ENCODE measurements at places on chromosomes 4 and X.

DNA sequence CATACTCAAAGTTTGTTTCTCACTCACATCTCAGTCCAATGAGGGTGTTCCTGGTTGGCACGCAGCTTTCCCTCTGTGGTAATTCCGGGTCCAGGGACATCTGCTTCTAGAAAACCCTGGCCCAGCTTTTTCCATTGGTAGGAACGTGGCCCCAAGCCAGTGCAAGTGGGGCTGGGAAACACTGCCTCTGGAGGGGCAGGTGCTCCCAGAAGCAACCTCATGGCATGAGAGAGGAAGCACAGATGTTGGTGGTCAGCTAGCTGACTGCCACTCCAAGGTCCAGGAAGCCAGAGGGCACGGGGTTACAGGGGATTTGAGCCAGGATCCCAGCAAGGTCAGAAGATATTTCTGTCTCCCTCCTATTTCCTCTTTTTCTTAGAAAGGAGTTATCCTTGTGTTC lies 47.5 kb downstream of the DCTD start:
- DNase-seq: no peak

- DNase-seq: peak; percentile 45
Measured at GRCh38 chrX:38800981-38801845, at the start of gene MID1IP1. Gene MID1IP1, plus strand, starts transcription at chrX:38801459. Its CDS starts 3,488 bp downstream, at chrX:38804947.

DNA sequence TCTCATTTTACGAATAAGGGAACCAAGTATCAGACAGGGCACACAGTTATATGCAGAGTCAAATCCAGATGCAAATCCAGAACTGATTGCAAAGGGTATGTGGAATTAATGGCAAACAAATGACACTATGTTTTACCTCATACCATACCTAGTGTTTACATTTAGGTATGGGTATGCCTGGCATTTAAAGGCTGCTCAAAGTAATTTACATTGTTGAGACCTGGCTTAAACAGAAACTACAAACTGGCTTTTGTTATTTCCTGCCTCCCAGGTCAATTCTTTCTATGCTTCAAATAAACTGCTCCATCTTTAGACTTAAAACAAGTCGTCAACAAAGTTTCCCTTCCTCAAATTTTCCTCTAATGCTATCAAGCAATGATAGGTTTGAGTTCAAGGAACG lies 33.7 kb downstream of the ANKRD17 start:
- DNase-seq: no peak

GRCh38 chrX:48894891-48895290 lies 2.7 kb downstream of the TIMM17B start:
- DNase-seq: no peak

DNA sequence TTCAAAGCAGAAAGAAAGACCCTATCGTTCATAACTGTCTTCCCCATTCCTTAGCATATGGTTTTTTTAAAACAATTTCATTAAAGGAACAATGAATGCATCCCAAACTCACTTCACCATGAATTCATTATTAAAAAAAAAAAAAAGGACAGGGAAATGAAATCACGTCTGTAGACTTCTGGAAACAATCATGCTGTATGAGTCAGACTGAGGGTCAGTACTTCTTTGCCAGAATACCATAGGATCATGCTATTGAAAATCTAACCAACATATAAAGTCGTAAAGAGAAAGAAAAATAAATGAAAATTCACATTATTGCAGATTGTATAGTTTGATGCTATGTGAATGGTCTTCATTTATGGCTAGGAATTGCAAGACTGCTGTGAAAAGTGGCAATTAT lies 144.4 kb downstream of the PCDH18 start:
- no peak for DNase-seq

DNA sequence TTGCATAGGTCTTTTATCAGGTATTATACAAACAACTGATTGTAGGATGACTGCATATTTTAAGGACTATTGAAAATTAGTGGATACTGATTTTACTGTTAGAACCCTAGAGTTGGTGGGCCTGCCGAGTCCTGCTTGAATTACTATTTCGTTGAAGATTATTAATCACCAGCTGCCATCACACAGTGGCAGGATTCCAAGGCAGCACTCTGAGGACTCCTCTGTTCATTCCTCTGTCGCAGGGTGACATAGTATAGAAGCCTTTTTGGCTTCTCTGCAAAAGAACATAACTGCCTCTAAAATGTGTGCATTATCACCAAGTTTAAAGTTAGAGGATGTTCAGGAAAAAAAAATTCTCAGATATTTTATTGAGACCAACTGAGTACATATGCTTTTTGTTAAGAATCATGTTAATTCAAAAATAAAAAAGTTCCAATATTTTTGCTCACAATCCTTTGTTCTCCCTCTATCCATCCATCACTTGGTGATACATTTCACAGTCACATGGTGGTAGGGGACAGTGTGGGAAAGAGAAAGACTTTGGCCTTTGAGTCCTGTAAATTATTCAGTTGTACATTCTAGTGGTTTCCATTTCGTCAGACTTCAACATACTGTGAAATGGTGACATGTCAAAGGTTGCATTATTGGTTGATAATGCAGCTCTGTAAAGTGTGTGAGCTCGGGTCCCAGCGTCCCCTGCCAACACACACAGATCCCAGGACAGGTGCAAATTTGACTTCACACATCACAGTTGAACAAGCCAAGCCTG lies 332.5 kb downstream of the GRID2 start:
- DNase-seq: no peak

DNA sequence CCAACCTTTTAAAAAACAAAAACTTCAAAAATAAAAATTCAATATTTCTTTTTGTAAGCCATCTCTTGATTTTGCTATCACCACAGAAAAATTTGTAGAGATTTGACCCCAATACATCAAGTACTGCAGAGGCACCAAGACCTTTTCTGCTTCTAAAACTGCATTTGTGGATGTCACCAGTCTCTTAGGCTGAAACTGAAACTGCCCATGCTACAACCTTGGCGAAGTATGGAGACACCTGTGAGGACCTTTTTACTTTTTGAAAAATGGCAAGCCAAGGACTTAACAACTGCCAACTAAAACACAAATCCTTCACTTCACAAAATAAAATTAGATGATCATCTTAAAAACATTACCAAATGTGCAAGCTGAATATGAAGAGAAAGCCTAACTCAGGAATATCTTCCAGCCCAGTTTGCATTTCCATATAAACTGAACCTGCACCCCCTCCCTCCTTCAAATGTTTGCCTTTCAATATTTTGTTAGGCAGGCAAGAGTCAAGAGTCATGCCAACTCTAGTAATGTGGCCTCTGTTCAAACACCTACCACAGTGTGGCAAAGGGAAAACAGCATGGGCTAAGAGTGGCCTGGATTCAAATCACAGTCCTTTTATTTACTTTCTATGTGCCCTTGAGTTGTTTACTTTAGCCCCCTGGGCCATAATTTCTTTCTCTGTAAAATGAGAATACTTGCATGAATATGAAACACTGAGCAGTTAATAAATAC lies 389.4 kb downstream of the OPHN1 start:
- no peak for DNase-seq

- DNase-seq: no peak
Measured at GRCh38 chr4:180745019-180745418, 1498.2 kb upstream of the TENM3 start.

DNA sequence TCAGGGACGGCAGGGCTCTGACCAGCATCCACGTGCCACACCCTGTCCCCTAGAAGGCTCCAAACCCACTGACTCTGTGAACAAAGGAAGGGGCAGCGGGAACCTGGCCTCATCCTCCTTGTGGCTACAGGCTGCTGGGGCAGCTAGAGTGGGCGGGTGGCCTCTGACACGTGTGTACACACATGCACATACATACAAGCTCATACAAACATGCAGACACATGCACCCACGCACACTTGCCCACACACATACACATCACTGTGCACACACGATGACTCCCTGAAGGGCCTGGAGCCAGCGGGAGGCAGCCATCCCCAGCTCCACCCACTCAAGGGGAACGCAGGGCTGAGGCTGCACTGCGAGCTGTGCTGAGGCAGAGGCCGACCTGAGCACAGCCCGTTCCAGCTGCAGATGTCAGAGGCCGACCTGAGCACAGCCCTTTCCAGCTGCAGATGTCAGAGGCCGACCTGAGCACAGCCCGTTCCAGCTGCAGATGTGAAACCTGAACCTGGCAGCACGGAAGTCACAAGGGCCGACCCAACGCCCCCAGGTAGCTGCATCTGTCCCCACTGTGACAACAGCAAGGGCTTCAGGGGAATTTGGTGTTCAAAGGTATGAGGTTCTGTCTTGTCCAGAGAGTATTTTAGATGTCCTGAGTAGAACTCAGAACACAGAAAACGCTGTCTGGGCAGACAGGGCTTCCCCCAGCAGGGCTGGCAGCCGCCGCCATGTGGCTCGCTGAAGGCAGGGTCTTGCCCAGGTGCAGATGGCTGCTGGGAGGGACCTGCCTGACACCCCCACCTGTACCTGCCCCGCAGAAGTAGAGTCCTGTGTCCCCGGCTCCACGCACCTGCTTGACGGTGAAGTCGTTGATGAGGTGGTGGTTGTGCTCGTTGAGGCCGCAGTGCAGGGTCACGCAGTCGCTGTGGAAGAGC lies 33.5 kb downstream of the CTBP1 start:
- no peak for DNase-seq

DNA sequence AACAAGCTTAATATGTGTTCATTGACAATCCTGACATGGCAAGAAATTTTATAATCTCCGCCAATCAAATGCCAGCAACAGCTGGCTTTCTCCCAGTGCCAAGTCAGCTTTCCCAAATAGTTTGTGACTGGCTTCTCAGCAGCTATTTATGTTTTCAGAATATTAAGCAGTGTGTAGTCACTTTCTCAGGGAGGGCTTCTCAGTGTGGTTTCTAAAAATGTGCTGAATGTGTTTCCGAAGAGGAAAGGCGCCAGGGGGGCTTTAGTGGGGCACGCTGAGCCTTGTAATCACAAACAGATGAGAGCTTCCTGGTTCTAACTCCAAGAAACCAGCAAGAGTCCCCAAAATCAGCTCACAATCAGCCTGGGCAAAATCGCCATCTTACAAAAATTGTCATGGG lies 258.7 kb upstream of the CPEB2 start:
- DNase-seq: no peak

DNA sequence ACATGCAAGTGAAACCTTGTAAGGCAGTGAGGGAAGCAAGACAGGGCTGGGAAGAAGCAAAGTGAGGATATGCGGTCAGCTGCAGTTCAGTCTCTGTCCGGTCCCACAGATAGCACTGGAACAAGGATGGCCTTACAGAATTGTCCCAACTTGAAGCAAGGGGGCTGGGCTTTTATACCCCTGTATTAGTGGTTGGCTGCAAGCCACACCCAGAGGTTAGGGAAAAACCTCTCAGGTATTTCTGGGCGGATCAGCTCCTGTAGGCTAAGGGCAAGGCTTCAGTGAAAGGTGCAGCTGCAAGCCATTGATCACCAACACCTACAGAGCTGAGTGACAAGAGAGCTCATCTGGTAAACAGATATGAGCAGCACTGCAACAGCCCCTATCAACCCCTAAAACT lies 89.0 kb downstream of the KDR start:
- DNase-seq: no peak

GRCh38 chrX:71543316-71543715 lies 10.4 kb downstream of the OGT start:
- no peak for DNase-seq

GRCh38 chrX:2707334-2707760 lies 16.3 kb downstream of the CD99 start:
- peak; percentile 37 for DNase-seq

GRCh38 chr4:168877511-168878491 lies 132.3 kb downstream of the CBR4 start:
- no peak for DNase-seq

GRCh38 chr4:137896221-137896737 lies 345.9 kb downstream of the SLC7A11 start:
- no peak for DNase-seq

- no peak for DNase-seq
Measured at GRCh38 chr4:81663368-81663767, 191.7 kb upstream of the RASGEF1B start.

DNA sequence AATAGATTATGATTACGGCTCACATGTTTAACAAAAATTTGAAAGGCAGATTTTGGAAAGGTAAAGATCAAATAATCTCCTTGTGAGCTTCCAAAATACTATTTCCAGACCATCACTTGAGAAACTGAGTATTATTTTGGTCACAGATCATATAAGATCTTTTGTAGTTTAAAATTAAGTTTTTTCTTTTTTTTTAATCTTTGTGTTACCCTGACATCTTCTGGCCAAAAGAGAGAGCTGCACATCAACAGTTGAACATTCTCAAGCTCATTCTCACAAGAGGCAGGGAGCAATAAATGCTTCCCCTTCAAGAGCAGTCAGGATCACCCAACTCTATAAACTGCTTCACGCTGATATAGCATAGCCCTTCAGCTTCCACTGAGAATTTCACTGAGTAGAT lies 15.9 kb downstream of the TMEM192 start:
- no peak for DNase-seq

- DNase-seq: no peak
Measured at GRCh38 chrX:64230123-64230970, at the start of gene ASB12. Gene ASB12, minus strand, starts transcription at chrX:64230607. Its CDS starts 4,957 bp downstream, at chrX:64225650.

GRCh38 chr4:86977621-86978184 lies 42.9 kb downstream of the AFF1 start:
- no peak for DNase-seq

DNA sequence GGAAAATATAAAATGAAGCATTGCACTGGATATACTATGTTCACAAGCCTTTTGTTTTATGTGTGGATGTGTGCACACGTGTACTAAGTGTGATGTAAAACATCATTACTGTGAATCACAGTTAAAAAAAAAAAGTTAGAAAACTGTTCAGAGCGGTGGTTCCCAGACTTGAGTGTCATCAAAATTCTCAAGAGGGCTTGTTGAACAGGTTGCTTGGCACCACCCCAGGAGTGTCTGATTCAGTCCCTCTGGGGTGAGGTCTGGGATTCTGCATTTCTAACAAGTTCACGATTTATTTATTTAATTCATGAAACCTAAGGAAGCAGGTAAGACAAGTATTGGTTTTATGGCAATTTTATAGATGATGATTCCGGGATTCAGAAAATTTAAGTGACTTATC lies 1.8 kb downstream of the CENPU start:
- DNase-seq: no peak

GRCh38 chr4:99679204-99679603 lies 21.6 kb upstream of the C4orf54 start:
- DNase-seq: no peak

DNA sequence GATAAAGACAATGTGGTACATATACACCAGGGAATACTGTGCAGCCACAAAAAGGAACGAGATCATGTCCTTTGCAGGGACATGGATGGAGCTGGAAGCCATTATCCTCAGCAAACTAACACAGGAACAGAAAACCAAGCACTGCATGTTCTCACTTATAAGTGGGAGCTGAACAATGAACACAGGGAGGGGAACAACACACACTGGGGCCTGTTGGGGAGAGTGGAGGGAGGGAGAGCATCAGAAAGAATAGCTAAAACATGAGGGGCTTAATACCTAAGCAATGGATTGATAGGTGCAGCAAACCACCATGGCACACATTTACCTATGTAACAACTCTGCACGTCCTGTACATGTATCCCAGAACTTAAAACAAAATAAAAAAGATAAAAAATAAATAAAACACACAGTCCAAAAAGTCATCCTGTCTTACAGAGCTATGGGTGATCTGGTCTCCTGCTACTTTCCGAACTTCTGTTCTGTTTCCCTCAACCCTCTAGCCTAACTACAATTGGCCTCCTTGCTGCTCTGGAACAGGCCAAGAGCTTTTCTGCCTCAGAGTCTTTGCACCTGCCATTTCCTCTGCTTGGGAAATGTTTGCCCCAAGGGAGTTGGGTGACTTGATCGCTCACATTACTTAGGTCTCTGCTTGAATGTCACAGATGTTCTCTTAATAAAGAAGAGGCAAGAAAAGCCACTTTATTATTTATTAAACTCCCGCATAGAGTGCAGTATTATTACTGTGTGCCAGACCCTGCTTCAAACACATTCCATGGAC lies 1.1 kb upstream of the CD38 start:
- no peak for DNase-seq

GRCh38 chrX:56503941-56504673 lies 59.3 kb upstream of the UBQLN2 start:
- no peak for DNase-seq

- DNase-seq: no peak
Measured at GRCh38 chr4:48336146-48336870, 5.0 kb upstream of the SLAIN2 start.
